T47D (cell line): ENCODE measurements at places on chromosomes 7 and 10.

GRCh38 chr7:42756841-42757240, 155.0 kb downstream of the C7orf25 start:
- DNase-seq: no peak

- no peak for DNase-seq
Measured at GRCh38 chr10:111724121-111724520, 459.4 kb downstream of the GPAM start.

DNA sequence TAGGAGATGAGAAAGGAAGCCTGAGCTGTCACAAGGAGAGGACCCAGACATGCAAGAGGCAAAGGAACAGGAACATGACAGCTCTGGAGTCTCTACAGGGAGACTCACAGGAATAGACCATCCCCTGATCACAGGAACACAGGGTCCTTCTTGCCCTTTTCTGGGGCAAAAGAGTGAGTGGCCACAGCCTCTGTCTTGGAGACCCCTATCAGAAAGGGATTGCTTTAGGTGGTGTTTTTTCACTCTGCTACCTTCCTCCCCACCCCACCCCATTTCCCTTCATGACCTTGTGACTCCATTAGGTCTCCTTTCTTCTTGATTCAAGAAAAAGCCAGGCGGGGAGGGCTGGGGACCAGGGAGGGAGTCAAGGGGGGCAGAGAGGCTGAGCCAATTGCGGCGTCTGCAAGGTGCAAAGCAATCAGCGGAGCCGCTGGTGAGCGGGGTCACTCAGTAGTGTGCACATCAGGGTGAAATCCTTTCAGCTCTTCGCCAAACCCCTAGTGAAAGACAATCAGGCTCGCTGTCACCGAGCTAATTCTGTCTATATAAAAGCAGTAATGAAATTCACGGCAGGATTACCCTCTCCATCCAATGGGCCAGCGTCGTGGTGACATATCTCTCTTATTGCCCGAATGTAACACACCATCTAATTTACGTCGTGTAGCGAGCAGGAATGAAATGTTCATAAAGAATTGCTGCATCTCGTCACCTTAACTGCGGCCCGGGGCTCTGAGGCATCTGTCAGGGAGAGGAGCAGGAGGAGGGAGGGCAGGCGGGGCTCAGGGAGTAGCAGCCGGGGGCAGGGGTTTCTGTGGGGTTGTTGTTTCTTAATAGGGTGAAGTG, 31.5 kb upstream of the BTRC start:
- DNase-seq: no peak

DNA sequence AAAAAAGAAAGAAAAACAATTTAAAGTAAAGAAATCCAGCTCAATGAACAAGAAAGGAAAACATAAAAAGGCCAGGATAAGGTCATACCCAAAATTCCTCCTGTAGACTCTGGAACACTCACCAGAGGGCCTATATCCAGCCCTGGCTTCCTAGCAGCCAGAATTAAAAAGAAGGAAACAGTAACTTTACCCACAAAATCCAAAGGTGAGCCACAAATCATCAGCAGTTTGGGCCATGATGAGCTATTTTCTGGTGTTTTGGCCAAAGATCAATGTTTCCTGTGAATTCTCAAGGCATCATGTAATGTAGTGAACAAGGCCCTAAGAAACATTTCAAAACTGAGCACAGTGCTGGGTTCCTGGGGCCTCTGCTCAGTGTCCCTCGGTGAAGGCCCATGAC, 87.8 kb downstream of the LARP4B start:
- DNase-seq: no peak

- no peak for DNase-seq
Measured at GRCh38 chr7:145845345-145845744, 271.3 kb upstream of the CNTNAP2 start.

DNA sequence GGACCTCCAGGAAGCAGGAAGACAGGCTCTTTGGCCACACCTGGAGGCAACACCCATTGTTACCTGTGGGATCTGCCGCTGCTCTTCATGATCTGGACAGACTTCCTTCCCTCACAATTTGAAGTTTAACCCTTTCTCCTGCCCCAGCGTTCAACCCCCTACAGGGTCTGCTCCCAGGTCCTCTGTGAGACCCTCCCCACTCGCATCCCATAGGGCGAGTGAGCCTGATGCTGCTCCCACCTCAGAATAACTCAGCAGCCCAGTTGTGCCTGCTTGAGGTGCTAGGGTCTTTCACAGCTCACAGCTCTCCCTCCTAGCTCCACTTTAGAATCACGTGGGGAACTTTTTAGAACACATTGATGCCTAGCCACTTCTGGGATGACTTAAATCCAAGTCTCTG, 61.8 kb upstream of the C10orf90 start:
- DNase-seq: no peak

GRCh38 chr10:48481385-48481784, 123.5 kb downstream of the ARHGAP22 start:
- DNase-seq: no peak

DNA sequence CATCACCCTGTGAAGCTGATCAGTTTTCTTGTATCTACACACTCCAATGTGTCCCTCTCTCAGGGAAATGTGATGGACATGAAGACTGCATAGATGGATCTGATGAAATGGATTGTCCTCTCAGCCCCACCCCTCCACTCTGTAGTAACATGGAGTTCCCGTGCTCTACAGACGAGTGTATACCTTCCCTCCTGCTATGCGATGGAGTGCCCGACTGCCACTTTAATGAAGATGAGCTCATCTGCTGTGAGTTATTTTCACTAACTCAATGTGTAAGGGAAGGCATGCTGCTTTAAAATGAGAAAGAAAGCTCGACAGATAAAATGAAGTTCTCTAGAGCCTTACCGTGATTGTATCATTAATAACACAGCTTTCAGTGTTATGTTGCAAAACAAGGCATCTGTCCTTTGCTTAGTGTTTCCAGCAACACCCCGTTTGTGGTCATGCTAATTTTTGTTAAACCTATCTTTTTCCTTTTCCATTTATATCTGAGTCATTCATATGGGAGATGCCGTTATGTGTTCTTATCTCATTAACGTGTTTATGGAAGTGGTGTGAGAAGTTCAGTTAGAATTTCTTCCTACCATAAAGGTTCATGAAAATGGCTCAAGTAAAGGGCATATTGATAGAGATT, 220.9 kb upstream of the PLXDC2 start:
- DNase-seq: no peak

- DNase-seq: peak; percentile 87
Measured at GRCh38 chr7:1065585-1066241, 21.4 kb downstream of the GPR146 start.

DNA sequence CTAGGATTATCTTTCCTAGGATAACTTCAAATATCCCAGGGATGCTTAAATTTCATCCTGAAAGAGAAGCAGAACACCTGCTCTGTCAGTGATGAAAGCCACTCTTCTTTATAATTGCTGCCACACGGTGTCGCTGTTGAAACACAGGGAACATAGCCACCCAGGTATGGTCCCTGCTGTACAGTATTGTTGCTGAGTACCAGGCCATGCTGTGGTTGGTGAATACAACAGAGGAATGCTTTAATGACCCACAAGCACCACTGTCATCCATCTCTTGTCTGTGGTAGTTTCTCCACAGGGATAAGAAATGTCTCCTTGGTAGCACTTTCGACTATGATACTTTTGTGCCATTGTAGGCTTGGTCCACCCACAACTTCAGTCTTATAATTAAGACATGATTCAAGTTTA, 70.6 kb upstream of the STARD3NL start:
- peak; percentile 85 for DNase-seq

GRCh38 chr7:80819503-80819902, 99.3 kb downstream of the SEMA3C start:
- no peak for DNase-seq

GRCh38 chr7:125436220-125436619, 506.6 kb upstream of the POT1 start:
- no peak for DNase-seq

GRCh38 chr10:6038071-6038631, 24.0 kb downstream of the IL2RA start:
- DNase-seq: no peak

GRCh38 chr10:101394524-101395133, 40.7 kb downstream of the BTRC start:
- DNase-seq: no peak

- DNase-seq: no peak
Measured at GRCh38 chr10:99742254-99742653, 10.2 kb downstream of the CUTC start.

DNA sequence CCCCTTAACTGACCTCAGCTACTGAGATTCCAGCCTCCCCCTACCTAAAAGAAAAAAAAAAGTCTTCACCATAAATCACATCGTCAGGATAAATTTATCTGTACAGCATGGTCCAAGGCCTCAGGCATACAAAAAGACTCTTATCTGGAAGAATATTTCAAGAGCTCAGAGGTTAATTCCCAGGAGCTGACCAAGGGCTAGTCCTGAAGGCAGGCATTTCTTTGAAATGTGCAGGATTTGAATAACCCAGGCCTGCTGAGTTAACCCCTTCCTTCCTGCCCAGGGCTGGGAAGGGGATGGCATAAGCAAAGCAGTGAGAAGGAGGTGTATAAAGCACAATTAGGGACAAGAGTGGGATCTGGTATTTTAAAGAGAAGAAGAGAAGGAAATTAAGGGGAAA, 111.2 kb downstream of the RNLS start:
- DNase-seq: no peak

- no peak for DNase-seq
Measured at GRCh38 chr10:132176623-132177500, 9.9 kb upstream of the DPYSL4 start.

DNA sequence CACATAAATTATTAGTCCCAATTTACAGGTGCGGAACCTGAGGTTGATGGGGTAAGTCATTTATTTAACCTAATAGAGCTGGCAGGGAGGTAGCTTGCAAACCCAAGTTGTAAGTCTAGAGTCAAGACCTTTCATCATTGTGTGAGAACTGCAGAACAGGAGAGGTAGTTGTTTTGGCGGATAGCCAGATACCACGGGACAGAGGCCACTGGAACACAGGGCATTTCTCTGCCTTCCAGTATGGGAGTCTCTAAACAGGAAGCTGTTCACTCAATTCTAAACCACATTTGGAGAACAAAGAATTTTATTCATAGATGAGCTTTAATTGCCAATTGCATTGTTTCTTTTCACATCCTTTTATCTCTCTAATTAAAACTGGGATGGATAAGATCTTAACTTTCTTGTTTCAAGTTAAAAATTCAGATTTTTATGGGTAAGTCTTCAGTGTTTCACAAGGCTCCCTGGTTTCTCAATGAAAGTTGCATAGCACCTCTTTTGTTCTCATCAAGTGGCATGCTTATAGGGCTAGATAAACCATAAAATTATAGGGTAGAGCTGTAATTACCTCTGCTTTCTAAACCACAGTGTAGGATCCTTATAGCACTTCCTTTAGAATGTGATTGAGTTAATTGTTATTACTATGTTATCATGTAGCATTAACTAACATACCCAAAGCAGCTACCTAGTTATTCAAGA, 489.0 kb downstream of the GATA3 start:
- no peak for DNase-seq

DNA sequence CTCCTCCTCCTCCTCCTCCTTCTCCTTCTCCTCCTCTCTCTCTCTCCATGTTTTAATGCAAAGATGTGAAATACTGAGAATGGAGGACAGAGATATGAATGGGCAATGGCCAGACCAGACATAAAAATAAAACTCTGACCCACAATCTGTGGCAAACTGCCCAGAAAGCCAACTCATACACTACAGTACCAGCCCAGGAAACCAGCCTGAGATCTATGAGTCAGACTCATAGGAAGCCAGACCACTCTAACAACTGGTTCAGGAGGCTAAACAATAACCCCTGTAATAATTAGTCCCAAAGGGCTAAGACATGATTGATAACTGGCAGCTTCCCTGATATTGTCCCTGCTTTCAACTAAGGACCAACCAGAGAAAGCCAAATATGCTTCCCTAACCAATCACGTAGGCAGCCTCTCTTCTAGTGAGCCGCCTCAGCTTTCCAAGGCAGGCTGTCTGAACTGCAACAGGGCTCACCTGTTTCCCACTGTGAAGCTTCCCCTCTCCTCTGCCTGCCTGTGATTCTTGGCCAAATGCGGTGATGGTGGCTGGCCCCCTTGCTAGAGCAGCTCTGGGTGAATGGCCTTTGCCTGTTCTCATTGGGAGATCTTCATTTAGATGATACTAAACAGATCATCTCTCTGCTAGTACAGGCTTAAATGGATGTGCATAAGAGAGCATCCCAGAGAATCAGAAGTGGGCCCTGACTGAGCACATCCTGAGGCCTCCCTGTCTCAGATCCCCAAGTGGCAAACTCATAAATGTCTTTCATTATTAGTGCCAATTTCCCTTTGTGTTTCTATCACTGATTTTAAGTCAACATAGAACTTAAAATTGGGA, 817.6 kb downstream of the TNS3 start:
- DNase-seq: no peak

DNA sequence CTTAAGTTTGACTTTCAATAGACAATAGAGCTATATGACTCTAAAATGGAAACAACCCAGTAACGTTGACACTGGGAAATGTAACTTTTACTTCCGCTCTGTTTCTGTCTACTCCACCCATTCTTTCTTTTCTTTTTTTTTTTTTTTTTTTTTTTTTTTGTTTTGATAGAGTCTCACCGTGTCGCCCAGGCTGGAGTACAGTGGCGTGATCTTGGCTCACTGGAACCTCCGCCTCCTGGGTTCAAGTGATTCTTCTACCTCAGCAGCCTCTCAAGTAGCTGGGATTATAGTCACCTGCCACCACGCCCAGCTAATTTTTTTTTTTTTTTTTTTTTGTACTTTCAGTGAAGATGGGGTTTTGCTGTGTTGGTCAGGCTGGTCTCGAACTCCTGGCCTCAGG, 13.9 kb downstream of the PRSS2 start:
- DNase-seq: no peak

DNA sequence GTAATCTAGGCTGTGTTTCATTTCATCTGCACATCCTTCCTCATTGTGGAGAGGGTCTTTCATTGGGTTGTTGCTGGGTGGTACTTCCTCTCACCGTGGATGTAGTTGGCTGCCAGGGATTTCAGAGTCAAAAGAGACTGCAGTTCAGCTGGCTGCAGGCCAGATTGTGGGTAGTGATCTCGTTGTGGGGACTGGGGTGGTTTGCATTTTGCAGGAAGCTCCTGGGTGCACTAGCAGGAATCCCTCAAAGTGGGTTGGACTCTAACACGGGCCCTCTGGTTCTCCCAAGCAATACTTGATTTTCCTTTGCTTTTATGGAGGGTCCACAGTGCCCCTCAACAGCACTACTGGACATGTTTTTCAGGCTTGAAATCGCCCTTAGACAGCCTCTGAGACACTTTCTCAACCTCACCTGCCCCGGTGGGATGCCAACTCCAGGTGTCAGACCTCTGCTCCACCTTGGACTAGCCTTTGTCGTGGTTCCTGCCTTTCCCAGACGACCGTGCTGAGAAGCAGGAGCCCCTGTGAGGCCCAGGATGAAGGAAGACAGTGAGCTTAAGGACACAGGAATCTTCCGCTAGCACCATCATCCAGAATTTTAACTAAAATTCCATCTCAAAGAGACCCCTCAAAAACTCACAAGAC, 23.9 kb upstream of the ZNF273 start:
- no peak for DNase-seq

- DNase-seq: no peak
Measured at GRCh38 chr10:14545827-14546226, 215.1 kb upstream of the FRMD4A start.

DNA sequence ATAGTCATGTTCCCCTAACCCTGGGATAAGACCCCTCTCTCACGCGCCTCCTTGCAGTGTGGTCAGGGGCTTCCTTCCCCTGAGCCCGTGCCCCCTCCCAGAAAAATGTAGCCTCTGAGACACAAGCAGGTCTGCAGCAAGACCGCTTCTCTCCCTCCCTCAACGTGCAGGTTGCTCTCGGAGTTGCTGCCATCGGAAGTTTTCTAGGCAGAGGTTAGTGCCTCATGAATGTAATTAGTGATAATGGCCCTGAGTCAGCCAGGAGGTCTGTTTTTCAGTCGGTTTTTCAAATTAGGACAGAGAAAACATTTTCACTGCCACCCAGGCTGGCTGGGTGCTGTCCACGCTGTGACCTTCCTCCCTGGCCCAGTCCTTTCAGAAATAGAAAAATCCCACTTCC, 43.2 kb upstream of the PRLHR start:
- no peak for DNase-seq
